Gastrocnemius medialis (tissue), 4 donors: ENCODE measurements at places on chromosomes 5 and 9. TPM values are rescaled to one million over a fixed set of nuclear protein-coding genes. Genes with fewer than 3 reads are reported as not detected.

DNA sequence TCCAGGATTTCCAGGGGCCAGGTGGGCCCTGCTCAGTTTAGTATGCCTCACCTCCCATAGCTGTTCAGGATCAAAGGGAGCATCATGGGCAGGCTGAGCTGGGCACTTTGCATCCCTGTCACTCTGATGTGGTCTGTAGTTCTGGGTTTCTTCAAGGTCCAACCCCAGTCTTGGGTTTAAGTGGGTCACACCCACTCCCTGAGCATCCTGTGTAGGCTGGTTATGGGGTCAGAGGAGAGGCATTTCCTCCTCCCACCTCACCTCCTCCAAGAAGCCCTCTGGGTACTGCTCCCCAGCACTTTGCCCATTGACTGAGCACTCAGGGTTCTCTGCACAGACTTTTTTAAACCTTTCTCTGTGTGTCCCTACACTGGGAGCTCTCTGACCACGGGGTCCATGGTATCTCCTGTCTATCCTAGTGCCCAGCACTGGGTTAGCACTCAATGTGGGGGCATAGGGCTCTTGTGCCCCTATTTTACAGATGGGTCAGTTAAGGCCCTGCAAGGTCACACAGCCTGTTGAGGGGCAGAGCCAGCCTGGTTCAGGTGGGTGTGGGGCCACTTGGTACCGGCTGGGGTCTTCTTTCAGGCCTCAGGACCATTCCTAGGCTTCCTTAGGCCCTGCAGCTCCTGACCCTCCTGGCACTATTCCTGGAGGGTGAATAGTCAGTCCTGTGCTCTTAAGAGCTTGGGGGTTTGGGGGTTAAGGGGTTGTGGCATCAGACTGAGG lies 19.0 kb downstream of the CXXC5 start:
- no peak for DNase-seq

DNA sequence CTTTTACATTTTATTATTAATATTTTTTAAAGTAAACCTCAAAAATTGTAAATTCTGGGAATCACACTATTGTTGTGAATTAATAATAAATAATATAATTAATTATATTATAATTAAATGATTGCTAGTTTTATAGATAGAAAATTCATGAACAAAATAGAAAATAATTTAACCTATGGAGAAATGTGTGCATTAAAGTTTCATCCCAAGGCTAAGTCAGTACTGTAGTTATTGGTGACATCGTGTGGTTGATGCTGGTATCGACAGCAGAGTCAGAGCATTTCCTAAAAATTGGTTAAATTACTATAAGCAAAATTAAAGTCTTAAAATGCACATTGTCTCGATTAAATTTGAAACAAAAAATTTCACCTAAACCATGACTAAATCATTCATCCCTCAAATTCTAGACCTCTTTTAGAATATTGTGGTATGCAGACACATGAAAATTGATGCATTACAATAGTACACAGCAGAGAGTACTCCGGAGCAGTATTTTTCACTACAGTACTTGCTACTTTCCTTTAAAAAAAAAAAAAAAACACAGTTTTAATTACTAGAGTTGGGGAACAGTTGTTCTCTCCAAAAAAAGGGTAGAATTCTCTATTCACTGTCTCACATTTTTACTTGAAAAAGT lies 73.9 kb downstream of the RORB start:
- no peak for DNase-seq

DNA sequence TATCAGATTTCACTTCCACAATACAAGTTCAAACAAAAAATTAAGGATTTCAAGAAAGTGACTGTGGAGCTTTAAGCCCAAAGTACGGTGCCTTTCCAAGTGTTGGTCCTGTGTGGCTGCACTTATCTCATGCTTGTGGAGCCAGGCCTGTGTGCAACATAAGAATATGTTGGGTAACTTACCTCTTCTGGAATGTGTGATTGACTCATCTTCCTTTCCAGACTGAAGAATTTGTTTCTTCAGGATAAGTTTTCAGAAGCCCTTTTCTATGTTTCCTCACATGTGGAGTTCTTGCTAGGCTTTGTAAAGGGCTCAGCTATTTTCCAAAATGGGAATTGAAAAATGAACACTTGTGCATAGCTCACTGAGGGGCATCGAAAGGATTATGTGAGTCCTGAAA lies 485.1 kb upstream of the PAPPA start:
- DNase-seq, result no peak

DNA sequence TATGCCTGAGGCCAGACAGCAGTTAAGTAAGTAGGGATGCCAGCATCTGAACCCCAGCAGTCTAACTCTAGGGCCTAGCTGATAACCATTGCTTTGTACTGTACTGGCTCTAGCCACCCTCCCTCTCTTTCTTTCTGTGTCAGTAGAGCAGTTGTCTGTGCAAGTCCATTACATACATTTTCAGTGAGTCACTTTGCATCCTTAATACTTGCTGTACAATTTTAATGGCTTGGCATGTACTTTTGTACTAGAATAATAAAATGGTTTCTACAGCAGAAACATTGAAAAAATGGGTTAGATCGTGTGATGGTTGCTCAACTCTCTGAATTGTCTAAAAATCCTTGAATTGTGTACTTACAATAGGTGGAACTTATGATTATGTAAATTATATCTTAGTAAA lies 1.5 kb upstream of the TTC39B start:
- DNase-seq, result no peak

DNA sequence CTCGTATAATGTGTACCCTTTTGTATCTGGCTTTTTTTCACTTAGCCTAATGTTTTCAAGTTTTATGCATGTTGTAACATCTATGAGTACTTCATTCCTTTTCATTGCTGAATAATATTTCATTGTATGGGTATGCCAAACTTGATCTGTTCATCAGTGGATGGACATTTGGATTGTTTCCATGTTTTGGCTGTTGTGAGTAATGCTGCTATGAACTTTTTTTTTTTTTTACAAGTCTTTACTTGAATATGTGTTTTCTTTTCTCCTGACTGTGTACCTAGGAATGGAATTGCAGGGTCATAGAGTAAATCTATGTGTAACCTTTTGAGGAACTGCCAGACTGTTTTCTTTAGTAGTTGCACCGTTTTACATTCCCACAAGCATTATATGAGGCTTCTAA lies 52.4 kb downstream of the MTREX start:
- no peak for DNase-seq

GRCh38 chr5:15566306-15566705 lies 66.3 kb downstream of the FBXL7 start:
- no peak for DNase-seq

FBXW2 gene
- 20.0 TPM for total RNA-seq

FLT4 gene
- total RNA-seq, result 4.7 TPM

RARS1 gene
- 55.3 TPM for total RNA-seq

PCDHGA5 gene
- 0.75 TPM for total RNA-seq

AQP7 gene
- total RNA-seq, result 2.1 TPM

CD72 gene
- 0.40 TPM for total RNA-seq
